Activated naive CD4-positive, alpha-beta T cell treated with anti-CD3 and anti-CD28 coated beads, Interleukin-2, amount 50 U/mL, for 72 hours (primary cell): ENCODE measurements at places on chromosomes 12 and 14.

- no peak for DNase-seq
Measured at GRCh38 chr12:108586306-108586705, 11.6 kb downstream of the TMEM119 start.

- no peak for DNase-seq
Measured at GRCh38 chr12:29545102-29545467, 47.6 kb upstream of the OVCH1 start.

DNA sequence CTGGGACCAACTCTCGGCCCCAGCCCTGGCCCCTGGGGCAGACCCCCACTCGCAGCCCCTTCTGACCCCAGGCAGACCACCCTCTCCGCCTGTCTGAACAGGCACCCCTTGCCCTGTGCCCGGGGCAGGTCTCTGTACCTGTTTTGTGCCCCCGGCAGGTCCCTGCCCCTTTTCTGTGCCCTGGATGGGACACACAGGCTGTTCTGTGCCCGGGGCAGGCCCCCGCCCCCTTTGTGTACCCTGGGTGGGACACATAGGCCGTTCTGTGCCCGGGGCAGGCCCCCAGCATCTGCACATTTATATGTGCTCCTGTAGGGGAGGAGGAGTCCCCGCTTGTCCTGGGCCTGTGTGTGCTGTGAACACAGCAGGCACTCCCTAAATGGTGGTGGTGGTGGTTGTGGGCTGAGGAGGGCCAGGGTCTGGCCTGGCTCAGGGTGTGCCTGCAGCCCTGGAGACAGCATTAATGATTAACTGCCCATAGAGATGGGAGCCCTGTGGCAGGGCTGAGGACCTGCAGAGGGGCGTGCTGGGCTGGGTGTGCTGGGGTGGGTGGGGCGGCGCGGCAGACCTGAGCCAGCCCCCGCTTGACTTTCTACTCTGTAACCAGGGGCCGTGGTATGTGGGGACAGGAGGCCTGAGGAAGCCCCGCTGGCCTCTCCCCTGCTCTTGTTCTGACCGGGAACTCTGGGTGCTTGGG is 3.7 kb downstream of the FBRSL1 start:
- DNase-seq: no peak

DNA sequence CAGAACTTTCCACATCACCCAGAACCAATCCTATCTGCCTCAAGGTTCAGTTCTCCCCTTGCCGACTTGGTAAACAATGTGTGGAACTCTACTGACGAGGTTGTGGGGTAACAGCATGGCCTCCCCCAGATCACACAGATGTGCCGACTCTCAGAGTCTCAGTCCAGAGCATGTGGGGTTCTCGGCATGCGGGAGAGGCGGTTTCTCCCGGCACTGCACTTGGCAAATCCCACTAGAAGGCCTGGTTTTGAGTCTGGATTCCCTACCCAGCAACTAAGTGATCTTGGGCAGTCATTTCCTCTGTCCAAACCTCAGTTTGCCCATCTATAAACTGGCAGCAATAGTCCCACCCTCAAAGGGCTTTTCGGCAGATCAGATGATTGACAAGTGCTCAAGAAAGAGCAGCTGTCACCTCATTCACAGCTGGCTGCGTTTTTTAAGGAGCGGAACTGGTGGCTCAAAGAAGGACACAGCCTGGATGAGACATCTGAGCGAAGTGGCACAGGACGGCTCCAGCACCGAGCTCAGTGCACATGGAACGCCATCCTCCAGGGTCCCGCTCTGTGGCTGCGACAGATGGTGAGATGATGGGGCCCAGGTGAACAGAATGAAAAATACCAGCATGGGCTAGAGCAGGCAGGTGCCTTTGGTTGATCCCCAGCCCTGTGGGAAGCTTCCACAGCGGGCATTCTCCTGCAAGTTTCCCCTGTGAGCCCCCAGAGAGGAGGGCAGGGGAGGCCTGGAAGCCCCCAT is 7.3 kb downstream of the TESC start:
- DNase-seq: no peak

- DNase-seq: no peak
Measured at GRCh38 chr12:100375038-100375735, 18.3 kb downstream of the SLC17A8 start.

- DNase-seq: no peak
Measured at GRCh38 chr14:79896009-79896408, 315.3 kb downstream of the DIO2 start.

DNA sequence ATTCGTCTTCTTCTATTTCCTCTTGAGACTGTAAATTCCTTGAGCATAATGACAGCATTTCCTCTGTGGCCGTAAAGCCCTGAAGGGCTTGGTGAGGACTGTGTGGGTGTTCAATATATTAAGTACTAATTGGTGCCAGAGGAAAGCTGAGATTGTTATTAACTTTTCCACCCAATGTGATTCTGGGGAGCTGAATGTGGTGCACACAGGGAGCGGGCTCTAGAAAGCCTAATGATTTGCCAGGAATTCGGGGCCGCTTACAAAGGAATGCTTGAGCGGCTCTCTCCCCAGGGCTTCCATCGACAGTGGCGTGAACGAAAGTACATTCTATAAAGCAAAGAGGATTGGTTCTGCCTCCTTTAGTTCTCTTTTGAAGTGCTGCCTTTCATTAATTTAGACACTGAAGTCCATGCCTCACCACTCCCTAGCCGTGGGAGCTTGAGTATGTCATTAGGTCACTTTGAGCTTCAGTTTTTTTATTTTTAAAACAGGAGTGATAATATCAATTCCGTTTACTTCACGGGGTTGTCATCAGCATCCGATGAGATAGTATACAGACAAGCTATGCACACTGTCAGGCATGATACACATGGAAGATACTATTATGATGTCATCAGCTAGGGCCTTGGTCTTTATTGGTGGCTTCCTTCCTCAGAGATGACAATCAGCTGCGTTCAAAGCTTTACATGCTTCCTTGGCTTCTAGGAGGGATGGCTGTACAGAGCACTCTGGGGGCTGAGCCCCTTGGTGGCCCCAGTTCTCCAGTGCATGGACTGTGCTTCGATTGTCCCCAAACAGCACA is 11.0 kb upstream of the GSG1 start:
- DNase-seq: no peak

- DNase-seq: no peak
Measured at GRCh38 chr14:59197695-59198262, 9.3 kb downstream of the DAAM1 start.

GRCh38 chr14:102777711-102778337 is 575 bp downstream of the TRAF3 start:
- peak; percentile 31 for DNase-seq

GRCh38 chr14:31968107-31968810 is 108.8 kb upstream of the ARHGAP5 start:
- DNase-seq: no peak

DNA sequence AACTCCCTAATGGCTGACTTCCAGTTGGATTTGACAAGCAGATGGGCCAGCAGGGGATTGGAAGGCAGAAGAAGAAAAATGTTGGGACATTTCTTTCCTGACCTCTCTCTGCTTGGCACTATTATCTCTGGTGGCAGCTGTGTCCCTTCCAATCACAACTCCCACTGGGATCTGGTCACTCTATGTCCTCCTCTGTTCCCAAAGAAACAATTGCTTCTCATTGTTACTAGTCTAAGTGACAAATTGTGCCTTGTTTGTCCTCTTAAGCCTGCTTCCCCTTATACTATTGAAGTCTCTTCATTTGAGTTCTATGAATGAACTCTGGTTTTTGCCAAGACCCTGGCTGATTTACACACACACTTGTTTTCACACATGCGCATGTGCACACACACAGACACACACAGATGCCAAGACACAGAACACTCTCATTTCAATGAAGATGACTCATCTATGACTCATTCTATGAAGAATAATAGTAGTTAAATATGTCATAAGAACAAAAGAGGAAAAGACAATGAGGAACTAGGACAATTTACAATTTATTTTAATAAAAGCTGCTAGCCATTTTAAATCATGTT is 83.0 kb upstream of the FAR2 start:
- DNase-seq: peak; percentile 29

GRCh38 chr12:119181202-119181601 is 2.5 kb downstream of the HSPB8 start:
- no peak for DNase-seq

DNA sequence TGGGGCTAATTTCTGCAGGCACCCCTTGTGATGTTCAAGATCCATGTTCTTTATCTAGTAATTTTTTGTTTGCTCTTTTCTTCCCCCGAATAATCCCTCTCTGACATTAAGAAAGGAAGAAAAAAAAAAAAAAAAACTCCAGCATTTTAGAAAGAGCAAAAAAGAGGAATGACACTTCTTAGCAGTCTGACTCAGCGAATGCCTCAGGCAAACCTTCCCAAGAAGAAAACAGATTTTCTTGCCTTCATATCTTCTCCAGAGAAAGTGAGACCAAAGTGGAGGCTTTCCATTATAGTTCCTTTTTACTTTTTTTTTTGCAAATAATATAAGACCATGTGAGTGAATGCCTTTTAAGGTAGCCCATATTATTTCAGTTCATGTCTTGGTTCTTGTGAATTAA is 479.0 kb upstream of the SYT1 start:
- DNase-seq: no peak

DNA sequence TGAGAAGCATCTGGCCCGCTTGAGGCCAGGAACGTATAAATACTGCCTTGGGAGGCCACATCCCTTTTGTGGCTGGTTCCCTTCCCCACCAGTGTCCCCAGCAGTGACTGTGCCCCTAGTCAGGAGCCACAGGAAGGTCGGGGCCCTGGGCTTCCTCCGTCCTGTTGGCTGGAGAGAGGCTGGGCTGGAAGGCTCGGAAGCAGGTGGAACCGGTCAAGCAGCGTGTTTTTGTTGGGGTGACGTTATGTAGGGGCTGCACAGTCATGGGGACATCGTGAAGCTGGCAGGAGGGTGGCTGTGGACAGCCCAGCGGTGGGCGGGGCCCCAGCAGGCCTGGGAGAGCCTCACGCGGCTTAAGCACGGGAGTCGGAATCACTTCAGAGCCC is 10.1 kb downstream of the XRCC3 start:
- no peak for DNase-seq

GRCh38 chr14:96156804-96157760 is 47.6 kb upstream of the BDKRB2 start:
- DNase-seq: no peak

- no peak for DNase-seq
Measured at GRCh38 chr12:857611-858010, 91.9 kb downstream of the RAD52 start.

DNA sequence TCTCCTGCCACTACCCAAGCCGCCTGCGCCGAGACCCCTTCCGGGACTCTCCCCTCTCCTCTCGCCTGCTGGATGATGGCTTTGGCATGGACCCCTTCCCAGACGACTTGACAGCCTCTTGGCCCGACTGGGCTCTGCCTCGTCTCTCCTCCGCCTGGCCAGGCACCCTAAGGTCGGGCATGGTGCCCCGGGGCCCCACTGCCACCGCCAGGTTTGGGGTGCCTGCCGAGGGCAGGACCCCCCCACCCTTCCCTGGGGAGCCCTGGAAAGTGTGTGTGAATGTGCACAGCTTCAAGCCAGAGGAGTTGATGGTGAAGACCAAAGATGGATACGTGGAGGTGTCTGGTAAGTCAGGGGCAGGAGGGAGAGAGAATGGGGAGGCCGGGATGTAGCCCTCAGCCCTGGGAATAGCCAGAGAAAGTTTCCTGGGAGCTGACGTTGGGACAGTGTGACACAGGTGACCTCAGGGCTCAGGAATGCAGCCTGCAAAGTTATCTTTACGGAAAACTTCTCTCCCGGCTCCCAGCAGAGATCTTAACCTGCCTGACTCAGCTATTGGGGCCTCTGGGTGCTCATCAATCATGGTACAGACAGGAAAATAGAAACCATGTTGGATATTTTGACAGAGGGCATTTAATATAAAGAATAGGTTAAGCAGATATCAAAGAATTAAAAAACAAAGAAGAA is 747 bp downstream of the HSPB8 start:
- no peak for DNase-seq

DNA sequence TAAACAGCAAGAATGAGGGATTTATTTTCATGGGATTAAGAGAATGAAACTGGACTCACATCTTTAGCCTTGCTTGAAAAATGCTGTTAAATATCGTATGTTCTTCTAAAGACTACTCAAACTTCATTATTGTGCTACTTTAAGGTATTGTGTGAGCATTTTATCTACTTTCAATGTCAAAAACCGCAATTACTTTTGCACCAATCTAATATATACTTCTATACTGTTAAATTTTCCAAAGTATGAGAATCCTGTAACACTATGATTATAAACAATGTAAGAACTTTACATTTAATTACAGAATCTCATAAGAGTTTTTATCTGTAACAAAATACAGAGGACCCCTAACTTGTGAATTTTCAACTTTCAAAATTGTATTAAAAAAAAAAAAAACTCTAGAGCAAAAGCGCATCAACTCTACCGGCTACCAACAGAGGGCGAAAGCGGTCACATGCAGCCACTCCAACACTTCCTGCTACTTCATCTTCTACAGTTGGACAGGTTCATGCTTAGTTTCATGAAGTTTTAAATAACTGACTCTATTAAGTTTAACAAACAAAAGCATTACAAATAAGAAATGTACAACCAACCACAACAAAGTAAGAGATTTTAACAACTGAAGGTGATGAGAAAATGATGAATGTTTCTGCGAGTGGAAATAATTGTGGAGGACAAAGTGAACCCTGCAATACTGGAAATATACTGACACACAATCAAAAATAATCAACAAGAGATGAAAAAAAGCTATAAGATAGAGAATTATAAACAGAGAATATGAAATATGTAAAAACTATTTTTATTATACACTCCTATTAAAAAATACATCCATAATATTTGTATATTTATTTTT is 210.9 kb downstream of the MED13L start:
- no peak for DNase-seq

DNA sequence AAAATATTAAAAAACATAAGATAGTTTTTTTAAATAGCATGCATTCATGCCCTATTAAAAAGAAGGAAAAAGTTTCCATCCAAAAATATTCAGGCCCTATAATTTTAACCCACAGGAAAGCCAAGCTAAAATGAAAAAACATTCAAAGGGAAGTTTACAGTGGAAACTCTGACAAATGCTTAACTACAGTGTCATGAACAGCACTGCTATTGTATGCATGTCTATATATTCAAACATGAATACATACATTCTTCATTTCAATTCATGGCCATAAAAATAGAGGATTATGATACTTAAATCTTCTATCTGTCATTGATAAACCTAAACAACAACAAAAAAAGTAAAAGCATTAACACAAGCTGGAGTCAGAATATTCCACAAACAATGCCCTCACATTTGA is 67.4 kb downstream of the PPP2R5E start:
- DNase-seq: no peak

GRCh38 chr14:71235875-71236274 is 328.6 kb downstream of the PCNX1 start:
- DNase-seq: no peak

GRCh38 chr14:99537399-99537798 is 56.2 kb downstream of the CCNK start:
- DNase-seq: no peak

- no peak for DNase-seq
Measured at GRCh38 chr14:32737621-32738020, 201.1 kb upstream of the NPAS3 start.

GRCh38 chr12:88558340-88558867 is 21.9 kb downstream of the KITLG start:
- no peak for DNase-seq
